Activated CD4-positive, CD25-positive, alpha-beta regulatory T cell treated with anti-CD3 and anti-CD28 coated beads, Interleukin-2, amount 50 U/mL, for 72 hours (primary cell): ENCODE measurements at places on chromosomes 4 and X.
A peak's percentile ranks its signal among the peaks of the same experiment; 100 is the strongest.

DNA sequence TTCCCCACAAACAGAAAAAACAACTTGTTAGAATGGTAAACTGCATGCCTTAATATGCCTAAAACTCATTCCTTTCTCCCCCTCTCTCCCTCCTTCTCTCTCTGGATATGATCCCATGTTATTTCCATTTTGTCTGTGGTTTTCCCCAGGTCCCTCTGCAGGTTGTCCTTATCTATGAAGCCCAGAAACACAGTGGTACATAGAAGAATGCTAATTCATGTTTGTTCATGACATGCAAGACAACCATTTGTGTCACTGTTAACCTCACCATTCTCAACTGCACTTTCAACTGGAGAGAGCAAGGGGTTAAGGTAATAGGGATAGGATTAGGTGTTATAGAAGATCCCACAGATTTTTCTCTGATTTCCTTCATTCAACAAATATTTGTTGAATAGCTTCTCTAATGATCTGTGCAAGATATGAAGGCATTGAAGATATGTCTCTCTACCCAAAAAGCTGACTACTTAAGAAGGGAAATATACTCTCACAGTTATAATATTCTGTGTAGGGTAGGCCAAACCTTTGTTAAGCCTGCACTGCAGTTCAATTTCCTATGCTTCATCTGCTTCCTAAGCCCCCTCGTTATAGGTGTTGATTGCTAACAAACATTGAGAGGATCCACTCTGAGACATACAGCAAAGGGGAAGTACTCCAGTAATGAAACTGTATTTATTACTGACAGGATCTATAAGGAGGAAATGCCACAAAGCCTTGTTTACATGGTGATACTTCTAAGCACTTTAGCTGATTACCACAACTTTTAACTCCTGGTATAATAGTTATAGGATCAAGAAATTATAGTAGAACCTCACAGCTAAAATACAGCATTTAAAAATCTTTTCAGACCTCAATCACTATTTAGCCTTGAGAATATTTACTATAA lies 96.1 kb downstream of the FRYL start:
- DNase-seq: no peak

DNA sequence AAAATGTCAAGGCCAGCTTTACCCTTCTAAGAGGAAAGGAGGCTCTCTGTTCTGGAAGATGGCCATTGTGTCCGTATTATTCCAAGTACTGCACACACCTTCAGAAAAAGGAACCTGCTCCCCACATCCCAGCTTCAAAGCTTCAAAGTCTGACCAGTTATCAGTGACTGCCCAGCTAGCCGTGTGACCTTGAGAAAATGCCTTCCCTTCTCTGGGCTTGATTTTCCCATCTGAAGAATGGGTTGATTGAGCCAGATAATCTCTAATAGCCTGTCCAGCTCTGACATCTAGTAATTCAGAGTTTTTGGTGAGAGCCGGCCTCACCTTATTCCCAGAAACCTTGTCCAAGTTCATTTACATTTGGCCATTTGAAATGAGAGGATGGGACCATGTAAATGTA lies 3.0 kb downstream of the LONRF3 start:
- no peak for DNase-seq

GRCh38 chrX:8849945-8850344 lies 48.8 kb upstream of the FAM9A start:
- DNase-seq: no peak

GRCh38 chrX:103629318-103630170 lies 769 bp downstream of the TCEAL1 start:
- no peak for DNase-seq

- DNase-seq: no peak
These were observed 63.9 kb downstream of the LCORL start for GRCh38 chr4:17957688-17958087.

DNA sequence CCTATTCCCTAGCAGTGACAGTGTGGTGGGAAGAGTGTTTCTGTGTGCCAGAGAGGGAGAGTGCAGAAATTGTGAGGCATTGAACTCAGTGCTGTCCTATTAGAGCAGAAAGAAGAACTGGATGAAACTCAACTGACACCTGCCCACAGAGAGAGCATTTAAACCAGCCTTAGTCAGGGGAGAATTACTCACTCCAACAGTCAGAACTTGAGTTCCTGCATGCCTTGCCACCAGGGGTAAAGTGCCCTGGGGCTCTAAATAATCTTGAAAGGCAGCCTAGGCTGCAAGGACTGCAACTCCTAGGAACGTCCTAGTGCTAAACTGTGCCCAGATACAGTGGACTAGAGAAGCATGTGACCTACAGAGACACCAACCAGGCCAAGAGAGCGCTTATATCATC lies 12.8 kb downstream of the CYSLTR1 start:
- no peak for DNase-seq

DNA sequence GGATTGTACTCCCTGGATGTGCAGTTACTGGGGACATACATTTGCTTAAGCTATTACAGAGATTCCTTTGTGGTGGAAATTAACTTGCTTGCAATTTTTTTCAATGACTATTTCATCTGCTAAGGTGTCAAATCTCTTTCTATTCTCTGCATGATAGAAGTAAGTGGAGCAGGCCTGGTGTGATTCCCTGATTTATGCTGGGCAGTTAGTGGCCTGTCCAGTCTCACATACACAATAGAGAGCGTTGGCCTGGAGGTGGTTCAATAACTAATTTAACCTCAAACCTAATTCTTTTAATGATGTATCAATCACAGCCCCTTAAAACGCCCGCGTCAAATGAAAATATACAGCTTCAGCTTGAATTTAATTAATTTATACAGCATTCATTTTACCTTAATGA lies 28.5 kb downstream of the VCX3A start:
- no peak for DNase-seq

DNA sequence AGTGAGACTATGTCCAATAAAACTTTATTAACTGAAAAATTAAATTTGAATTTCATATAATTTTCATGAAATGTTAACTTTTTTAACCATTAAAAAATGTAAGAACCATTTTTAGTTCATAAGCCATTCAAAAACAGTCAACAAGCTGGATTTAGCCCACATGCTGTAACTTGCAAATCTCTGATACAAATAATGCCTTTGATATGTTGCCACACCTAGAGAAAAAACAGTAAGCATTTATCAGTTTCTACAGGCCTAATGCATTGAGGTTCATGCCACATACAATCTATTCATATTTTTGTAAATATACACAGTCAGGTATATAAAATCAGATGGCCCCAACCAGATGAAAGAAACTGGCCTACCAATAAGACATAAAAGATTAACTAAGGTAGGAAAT lies 52.8 kb downstream of the LCORL start:
- DNase-seq: no peak

GRCh38 chr4:13733817-13734216 lies 106.3 kb upstream of the BOD1L1 start:
- DNase-seq: no peak

GRCh38 chrX:28498658-28499057 lies 88.6 kb upstream of the IL1RAPL1 start:
- DNase-seq: no peak

DNA sequence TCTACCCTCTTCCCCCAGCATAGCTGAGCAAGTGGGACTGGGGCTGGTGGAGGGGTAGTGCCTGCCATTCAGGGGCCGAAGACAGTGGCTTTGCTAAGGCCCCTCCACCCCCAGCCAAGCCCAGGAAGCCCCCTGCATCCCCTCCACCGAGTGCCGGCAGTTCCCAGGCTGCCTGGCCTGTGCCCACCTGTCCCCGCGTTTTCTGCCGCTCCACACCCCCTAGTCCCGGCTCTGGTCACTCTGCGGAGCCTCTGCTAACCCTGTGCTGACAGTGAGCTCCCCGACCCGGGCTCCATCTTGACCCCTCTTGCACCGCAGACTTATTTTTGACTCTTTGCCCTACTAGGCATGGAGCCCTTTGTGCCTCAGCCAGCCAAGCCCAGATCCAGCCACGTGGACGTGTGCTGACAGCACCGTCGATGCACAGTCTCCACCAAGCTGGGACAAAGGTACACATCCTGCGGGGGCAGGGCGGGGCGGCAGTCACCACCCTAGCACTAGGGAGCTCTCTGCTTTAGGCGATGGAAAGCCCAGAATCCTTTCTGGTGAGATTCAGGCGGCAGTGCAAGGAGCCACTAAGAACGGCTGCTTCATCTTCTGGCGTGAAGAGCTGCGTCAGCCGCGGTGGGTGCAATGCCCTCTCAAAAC lies 96.6 kb downstream of the PHKA2 start:
- DNase-seq: no peak

DNA sequence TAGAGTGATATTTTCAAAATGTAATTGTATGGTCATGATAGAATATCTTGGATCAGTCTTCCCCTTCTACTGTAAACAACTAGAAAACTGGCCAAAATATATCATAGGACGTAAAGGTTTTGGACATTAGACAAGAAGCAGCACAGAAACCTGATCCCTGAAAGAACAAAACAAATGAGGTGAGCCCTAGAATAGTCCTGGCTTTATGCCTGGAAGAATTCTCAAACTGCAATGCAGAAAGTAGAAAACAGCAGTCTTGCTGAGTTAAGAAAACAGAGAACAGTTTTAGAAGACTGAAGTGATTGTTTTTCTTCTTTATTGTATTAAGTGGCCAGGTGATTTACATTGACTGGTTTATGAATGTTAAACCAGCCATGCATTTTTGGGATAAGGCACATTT lies 19.5 kb downstream of the NSUN7 start:
- no peak for DNase-seq

- DNase-seq: peak; percentile 66
These were observed 450 bp downstream of the ACSL1 start for GRCh38 chr4:184825141-184825895.

GRCh38 chr4:87838890-87839591 lies 6.3 kb downstream of the MEPE start:
- DNase-seq: no peak

DNA sequence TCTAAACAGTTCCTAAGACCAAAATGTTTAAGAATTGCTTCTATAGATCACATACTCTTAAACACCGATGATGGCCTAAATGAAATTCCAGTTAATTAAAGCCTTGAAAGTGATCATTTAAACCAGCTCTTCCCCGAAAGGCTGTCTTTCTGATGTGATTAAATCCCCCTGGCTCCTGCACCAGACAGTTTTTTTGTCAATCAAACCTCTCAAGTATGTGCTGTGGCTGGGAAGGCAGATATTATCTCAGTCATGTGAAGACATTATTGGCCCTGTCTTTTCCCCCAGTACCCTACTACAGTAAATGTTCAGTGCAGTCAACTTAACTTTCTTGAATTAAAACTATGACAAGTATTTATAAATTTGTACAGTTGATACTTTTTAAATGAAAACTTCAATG lies 121.0 kb upstream of the MYOZ2 start:
- DNase-seq: no peak

DNA sequence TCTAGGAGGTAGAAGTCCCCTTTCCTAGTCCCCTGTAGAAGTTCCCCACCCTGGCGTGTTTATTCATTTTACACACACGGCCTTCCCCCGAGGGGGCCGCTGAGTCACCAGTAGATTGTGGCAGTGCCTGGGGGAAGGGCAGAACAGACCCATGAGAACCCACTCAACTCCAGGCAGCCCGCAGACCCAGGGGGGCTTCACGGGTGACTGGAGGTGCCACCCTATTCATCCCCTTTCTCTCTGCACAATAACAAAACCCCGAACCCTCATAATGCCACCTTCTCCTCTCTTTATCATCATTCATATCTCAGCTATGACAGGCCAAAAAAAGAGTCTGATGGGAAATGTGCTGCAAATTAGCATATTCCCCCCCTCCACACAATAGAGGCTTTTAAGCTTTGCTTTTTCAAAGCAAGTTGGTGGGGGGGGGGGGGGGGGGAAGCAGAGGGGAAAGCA lies 20.4 kb upstream of the GPM6B start:
- no peak for DNase-seq

DNA sequence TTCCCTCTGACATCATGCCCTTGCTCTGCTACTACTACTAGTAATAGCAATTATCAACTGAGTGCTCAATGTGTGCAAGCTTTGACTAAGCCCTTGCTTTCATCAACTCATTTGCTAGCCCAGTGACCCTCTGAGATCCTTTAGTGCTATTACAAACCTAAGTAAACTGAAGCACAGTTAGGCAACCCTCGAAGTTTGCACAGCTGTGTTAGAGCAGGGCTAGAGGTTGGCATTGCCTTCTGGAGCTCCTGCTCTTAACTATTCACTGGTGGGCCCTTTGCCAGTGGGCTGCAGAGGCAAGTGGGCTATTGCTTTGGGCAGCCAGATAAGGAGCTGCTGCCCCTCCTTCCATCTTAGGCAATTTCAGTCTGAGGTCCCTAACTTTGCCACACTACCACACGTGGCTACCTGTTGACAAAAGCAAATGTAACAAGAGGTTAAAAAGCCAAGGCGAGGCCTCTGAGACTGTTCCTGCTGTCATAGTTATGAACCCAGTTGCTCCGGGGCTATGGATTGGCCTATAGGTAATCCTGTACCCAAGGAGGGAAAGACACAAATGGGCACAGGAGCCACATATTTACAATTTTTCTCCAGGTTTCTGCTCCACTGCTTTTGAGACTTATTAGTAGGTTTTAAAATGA lies 41.5 kb upstream of the ANKRD50 start:
- DNase-seq: no peak

- no peak for DNase-seq
These were observed 313.8 kb upstream of the GATB start for GRCh38 chr4:152074573-152074972.

- peak; percentile 52 for DNase-seq
These were observed 5.0 kb upstream of the TSPAN5 start for GRCh38 chr4:98663226-98664006.

DNA sequence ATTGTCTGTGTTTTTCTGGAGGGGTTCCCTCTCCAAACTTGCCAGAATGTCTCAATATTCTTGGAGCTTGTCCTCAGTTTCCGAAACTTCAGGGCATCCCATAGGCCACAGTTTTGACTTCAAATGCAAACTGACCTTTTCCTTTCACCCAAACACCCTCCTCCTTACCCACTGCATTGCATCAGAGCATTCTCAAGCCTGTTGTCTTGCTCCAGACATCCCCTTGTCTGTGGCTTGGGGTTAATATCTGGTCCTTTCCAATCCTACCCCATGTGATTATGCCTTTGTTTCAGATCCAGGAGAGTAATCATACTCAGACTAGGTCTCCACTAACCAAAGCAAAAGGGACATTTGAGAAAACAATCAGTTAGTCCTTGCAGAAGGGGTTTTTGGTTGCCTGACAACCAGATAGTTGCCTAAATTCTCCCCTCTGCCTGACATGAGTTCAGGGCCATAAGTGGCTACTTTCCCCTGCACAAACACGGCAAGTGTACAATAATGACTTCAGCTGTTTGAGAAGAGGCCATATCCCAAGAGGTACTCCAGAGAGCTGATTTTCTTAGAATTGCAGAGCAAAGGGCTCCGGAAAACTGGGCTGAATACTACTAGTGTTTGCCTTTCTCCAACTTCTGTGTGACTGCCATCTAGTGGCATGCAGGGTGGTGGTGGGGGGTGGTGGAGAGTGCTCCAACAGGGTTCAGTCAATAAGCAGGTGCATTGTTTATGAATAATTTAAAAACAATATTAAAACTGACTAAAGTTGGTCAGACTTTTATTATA lies 130.2 kb downstream of the CHRDL1 start:
- no peak for DNase-seq

GRCh38 chrX:107776649-107777535 lies 641 bp upstream of the NCBP2L start:
- peak; percentile 66 for DNase-seq

DNA sequence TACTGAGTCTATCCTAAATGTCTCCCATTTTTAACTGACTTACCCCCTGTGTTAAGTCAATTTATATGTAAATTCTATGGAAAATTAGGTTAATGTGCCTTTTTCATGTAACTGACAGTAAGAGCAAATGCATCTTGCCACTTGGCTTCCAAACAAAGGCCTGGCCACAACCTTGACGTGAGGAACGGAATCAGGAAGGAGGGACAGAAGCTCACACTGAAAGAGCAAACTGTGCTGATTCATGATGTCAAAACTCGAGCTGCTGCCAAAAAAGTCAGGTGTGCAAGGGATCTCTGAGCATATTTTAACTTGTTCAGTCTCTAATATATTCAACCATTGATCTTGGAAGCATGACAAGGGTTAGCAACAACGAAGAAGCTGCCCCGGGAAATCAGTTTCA lies 35.8 kb downstream of the GPM6A start:
- DNase-seq: no peak
